ENCODE measurements at places on chromosomes 6 and 20.

- DNase-seq, result no peak
Observed at GRCh38 chr6:12601881-12602280, 114.7 kb upstream of the PHACTR1 start.

DNA sequence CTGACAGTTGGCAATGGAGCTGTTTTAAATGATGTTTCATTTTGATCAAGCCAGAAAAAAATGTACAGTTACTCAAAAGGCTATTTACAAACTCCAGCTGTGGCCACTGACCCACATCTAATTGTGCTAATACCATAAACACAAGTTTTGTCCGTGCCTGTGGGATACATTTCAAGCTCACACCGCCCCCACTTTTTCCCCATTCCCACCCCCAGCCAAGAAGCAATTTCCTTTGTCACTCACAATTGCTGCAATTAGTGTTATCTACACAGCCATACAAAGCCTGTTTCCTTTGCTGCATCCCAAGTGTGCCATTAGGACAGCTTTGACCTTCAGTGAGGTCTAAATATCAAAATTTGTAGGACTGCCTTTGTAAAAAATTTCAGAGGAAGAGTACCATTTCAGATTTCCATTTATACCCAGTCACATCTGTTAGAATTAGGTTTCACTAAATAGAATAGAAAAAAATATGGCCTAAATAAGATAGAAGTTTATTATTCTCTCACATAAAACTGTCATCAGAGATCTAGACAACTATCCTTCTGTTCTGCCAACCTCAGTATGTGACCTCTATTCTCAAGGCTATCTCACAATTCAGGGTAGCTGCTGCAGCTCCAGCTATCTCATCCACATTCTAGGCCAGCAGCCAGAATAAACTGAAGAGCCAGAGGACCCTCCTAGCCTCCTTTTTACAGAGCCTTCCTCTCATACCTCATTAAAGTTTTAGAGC is 202.6 kb downstream of the NFATC2 start:
- DNase-seq, result no peak

- DNase-seq, result no peak
Observed at GRCh38 chr6:136719280-136720044, 72.8 kb downstream of the MAP3K5 start.

GRCh38 chr6:116409756-116410155 is 39.0 kb downstream of the DSE start:
- no peak for DNase-seq

DNA sequence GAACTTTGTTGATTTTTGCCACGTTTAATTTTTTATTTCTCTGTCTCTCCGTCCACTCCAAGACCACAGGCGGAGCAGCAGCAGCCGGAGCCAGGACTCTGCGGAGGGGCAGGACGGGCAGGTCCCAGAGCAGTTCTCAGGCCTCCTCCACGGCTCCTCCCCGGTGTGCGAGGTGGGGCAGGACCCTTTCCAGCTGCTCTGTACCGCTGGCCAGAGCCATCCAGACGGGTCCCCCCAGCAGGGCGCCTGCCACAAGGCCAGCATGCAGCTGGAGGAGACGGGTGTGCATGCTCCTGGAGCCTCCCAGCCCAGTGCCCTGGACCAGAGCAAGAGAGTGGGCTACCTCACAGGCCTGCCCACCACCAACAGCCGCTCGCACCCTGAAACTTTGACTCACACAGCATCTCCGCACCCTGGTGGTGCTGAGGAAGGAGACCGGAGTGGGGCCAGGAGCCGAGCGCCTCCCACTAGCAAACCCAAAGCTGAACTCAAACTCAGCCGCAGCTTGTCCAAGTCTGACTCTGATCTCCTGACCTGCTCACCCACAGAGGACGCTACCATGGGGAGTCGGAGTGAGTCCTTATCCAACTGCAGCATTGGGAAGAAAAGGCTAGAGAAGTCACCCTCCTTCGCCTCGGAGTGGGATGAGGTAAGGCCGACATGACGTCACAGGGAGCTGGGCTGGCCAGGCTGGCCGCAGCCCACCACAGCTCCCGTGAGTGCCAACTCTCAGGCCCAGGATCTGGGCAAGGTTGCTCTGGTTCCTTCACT is 123.5 kb downstream of the TCP11 start:
- no peak for DNase-seq

DNA sequence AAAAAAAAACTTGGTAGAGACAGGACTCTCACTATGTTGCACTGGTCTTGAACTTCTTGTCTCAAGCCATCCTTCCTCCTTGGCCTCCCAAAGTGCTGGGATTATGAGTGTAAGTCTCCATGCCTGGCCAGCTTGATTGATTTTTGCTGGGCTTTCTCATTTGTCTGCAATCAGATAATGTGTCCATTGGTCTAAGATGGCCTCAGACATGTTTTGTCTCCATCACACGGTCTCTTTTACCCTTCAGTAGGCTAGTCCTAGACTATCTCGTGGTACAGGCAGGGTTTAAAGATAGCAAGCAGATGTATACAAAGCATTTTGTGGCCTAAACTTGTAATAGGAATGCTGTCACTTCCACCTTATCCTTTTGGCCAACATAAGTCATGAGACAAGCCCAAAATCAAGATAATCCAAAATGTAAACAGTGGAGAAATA is 289.1 kb downstream of the TFAP2B start:
- no peak for DNase-seq

DNA sequence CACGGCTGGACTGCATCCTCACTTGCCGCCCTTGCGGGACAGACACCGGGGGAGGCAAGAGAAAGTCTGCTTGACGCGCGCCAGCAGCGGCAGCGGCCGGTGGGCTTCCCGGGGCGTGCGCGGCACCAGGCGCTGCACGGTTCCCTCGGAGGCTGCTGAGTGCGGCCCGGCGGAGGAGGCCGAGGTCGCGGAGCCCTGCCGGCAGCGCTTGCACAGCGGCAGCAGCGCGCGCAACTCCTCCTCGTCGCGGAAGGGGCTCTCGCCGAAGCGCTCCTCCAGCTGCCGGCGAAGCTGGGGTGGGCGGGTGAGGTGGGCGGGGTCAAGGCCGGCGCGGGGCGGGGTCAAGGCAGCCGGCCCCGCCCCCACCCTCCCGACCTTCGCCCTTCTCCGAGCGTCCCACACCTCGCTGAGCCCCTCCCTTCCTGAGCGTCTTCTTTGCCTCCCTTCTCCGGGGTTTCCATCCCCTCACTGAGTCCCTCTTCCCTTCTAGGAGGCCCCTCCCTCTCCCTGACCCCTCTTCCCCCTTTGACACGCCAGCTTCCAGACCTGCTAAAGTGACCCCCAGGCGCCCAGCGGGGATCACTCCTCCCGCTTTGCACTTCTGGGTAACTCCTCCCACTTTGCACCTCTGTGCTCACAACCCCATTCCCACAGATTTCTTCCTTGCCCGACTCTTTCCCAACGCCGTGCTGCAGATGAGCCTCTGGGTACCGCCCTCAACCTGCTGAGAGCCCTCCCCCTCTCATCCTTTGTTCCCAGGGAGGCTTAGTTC is 8.8 kb downstream of the DUSP15 start:
- DNase-seq, result peak; percentile 53

- DNase-seq, result no peak
Observed at GRCh38 chr6:148745926-148746325, 904 bp upstream of the UST start.

GRCh38 chr6:10048370-10049297 is 366.2 kb downstream of the TFAP2A start:
- no peak for DNase-seq

- no peak for DNase-seq
Observed at GRCh38 chr6:22112461-22112860, 184.4 kb downstream of the PRL start.

- no peak for DNase-seq
Observed at GRCh38 chr6:112269979-112270566, 15.7 kb upstream of the LAMA4 start.

DNA sequence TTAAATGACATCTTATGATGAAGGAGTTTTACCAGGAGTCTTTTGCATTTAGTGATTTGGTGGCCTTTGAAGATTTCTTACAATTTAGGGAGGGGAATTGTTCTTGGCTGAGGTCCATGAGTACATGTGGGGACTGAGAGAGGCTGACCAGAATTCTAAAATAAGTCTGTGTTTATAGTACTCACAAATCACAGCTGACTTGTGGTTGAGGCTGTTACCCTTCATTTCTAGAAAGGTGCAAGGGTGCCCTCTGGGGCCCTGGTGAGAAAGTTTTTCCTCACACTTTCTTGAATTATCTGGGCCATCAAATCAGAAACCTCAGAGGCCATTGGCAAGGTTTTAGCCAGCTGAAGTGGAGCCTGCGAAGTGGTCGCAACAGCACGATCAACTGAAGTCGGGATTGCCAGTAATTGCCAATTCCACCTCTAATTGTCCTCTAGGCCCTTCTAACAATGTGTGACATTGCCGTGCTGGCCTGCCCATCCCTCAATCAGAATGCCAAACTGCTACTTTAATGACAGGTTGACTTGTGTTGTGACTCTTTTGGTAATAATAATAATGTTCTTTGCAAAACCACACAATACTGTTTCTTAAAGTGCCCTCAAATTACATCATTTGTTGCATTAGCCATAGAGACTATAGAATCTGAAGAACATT is 221.6 kb downstream of the OGFRL1 start:
- DNase-seq, result no peak

GRCh38 chr6:40444312-40444711 is 142.9 kb downstream of the LRFN2 start:
- DNase-seq, result no peak

GRCh38 chr6:158512809-158513208 is 47.1 kb upstream of the TMEM181 start:
- DNase-seq, result no peak

- DNase-seq, result no peak
Observed at GRCh38 chr6:81818901-81819361, 66.5 kb upstream of the TENT5A start.

- no peak for DNase-seq
Observed at GRCh38 chr6:39247667-39248194, 18.5 kb upstream of the KCNK5 start.

GRCh38 chr6:139764498-139764986 is 390.1 kb upstream of the CITED2 start:
- DNase-seq, result no peak

DNA sequence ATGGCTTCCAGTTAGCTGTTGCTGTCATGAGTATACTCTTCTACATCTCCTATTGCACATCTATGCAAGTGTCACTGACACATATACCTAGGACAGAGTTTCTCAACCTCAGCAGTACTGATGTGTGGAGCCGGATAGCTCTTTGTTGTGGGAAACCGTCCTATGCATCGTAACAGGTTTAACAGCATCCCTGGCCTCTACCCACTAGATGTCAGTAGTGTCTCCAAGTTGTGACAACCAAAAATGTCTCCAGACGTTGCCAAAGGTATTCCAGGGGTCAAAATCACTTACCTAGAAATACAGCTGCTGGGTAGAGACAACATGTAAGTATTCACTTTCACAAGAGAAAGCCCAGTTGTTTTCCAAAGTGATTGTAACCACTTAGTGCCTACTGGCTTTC is 637.6 kb downstream of the RNF144B start:
- no peak for DNase-seq

GRCh38 chr20:19212469-19212815 is at the start of gene SLC24A3:
TSS of gene SLC24A3 (plus strand) at chr20:19212642.
- no peak for DNase-seq

- no peak for DNase-seq
Observed at GRCh38 chr6:170232186-170233002, 58.5 kb downstream of the DLL1 start.

- DNase-seq, result no peak
Observed at GRCh38 chr6:111129013-111129412, 41.7 kb downstream of the SLC16A10 start.

GRCh38 chr6:113610377-113610988 is 246.7 kb upstream of the MARCKS start:
- DNase-seq, result no peak

GRCh38 chr6:160428069-160428430 is 79.9 kb downstream of the SLC22A3 start:
- no peak for DNase-seq

- DNase-seq, result no peak
Observed at GRCh38 chr20:44028003-44028730, 113.5 kb downstream of the TOX2 start.

GRCh38 chr6:123439371-123439770 is 197.4 kb downstream of the TRDN start:
- no peak for DNase-seq

- DNase-seq, result no peak
Observed at GRCh38 chr6:81998432-81998831, 246.0 kb upstream of the TENT5A start.

DNA sequence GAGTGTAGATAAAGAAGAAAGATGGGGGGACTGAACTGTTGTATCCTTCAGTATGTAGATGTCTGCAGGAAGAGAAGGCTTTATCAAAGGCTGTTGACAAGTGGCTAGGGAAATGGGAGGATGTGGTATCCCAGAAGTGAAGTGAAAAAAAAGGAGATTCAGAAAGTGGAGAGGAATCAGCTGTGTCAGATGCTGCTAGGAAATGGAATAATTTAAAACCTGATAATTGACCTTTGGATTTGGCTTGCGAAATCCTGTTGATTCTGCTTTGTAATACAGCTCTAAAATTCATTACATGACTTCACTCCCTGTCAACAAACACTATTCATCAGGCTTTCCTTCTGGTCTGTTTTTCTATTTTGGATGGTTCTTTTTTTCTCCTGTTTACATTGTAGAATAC is 41.7 kb downstream of the PHF3 start:
- DNase-seq, result no peak

- DNase-seq, result no peak
Observed at GRCh38 chr20:62347445-62347844, 19.7 kb downstream of the LAMA5 start.

All from activated CD8-positive, alpha-beta memory T cell treated with anti-CD3 and anti-CD28 coated beads for 1 hour (primary cell).